Mammary epithelial cell (primary cell): ENCODE measurements at places on chromosomes 3 and 15.

DNA sequence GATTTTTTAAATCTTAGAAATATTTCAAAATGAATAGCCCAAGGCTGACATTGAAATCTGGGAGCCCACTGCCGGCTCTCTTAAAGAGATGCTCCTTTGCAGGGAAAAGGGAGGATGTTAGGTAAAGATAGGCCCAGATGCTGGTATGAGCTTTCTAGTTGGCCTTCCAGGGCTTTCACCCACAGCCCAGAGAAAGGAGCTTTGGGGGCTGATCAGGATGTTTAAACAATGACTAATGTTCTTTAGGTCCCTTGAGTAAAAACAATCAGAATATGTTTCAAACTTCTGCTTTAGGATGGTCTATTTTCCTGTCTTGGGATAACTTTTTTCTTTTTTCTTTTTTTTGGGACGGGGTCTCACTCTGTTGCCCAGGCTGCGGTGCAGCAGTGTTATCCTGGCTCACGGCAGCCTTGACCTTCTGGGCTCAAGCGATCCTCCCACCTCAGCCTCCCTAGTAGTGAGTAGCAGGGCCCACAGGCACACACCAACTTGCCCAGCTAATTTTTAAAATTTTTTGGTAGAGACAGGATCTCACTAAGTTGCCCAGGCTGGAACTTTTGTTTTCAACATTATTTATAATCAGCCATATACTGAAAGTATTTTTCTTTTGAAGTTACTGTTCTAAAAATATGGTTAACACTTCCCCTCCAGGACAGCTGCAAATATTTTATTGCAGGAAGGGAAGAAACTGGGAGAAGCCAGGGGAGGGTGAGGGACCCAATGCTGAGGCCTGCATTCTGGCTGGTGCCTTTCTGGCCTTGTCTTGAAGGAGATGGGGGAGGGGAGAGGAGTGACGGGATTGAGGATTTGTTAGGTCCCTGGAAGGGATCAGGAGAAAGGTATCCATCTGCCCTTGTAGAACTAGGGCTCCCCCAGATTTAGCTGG, 70.1 kb downstream of the TRAK1 start:
- no peak for DNase-seq

- no peak for DNase-seq
These were observed 63.9 kb downstream of the CRTC3 start for GRCh38 chr15:90593499-90594158.

GRCh38 chr3:188889054-188889491, 282.7 kb upstream of the TPRG1 start:
- no peak for DNase-seq

GRCh38 chr3:57080171-57080570, 19.7 kb downstream of the SPATA12 start:
- DNase-seq: no peak

DNA sequence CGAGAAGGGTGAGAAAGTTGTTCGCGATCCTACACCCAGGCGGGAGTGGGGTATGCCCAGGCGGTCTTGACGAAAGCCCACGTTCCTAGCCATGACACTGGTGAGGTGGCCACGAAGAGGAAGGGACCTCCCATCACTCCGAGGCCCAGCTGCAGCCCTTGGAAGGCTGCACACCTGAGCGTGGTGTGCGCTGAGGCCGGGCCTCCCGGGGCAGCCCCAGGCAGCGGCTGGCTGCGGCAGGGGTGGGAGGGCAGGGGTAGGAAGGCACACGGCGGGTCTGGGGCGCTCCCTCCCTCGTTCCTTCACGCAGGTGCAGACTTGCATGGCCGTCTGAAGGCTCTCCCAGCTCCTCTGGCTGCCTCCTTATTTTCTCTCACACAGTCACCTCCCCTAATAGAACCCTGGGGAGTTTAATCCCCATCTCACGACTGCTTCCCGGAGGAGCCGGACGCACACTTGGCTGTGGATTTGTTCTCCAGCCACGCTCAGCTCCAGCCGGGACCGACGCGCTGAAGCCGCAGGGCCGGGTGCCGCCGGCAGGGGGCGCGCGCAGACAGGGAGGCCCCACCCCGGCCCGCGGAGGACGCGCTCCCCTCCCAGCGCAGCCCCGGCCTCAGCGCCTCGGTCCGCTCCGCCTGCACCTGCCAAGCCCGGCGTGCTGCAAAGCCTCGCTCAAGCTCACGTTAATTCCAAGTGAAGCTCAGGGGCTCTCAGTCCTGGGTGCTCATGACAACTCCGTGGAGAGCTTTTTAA, 37.8 kb upstream of the MUC4 start:
- DNase-seq: no peak

DNA sequence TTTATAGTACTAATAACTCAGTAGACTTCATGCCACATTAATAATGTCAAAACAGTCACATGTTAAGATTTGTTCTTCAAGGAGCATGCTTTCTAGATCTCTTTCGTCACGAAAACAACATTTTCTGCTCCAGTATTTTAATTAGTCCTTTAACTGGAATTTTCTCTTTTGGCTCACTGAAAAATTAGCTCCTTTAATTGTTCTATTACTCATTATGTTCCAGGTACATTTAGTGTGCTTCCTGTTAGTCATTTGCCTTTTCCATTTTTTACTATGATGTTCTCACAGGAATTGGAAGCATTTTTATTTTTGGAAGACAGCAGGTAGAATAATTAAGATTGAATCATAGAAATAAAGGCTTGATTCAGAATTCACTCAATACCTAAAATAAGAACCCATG, 111.2 kb downstream of the SLC9A9 start:
- DNase-seq: peak; percentile 52

- DNase-seq: peak; percentile 4
These were observed 532.9 kb upstream of the IL12A start for GRCh38 chr3:159455741-159456181.

GRCh38 chr3:105360003-105360402, 6.7 kb upstream of the ALCAM start:
- DNase-seq: no peak

DNA sequence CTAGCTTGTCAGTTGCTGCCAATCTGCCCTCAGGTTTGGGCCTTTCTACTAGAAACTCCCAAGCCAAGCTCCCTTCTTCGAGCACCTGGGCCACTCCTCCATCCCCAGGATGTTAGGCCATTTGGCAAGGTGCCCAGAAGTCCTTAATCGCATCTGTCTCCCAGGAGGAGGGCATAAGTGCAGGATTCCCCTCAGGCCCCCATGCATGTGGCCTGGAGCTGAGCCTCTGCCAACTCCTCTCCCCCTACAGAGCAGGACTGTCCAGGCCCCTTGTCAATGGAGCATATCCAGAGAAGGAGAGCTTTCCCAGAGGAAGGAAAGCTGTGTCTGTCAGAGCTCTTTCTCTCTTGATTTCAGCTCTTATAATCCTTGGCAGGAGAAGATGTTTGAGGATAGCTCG, 182.6 kb upstream of the ROPN1 start:
- DNase-seq: no peak

DNA sequence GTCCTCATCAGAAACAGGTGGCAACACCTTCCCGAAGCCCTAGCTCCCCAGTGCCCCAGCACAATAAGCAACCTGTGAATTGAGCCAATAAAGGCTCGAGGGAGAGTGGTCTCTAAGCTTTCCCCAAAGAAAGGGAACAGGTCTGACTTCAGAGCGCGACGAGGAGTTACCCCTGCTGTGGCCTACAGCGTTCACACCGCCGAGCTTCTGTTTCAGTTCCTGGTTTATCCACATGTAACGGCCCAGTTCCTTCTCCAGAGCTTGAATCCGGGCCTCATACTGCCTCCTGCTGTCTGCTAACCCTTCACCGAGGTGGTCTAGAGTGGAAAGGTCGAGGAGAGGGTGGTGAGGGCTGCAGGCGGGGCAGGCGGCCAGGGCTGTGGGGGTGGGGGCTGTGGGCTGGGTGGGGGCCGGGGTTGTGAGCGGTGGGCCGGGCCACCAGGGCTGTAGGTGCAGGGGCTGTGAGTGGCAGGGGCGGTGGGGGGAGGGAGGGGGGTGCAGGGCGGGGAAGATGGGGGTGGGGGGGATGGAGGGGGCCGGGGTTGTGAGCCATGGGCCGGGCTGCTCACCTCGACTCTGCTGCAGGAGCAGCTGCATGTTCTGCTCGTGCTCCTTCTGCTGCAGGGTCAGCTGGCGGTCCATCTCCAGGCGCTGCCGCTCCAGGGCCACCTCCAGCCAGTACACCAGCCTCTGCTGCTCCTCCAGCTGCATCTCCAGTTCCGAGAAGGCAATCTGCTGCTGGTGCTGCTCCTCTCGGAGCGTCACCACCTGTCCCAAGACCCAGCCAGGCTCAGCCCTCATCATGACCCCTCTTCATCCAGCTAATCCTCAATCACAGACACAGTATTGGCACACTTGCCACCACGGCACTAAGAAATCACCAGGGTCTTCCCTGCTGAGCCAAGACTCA, 26.2 kb downstream of the KIF7 start:
- DNase-seq: no peak

DNA sequence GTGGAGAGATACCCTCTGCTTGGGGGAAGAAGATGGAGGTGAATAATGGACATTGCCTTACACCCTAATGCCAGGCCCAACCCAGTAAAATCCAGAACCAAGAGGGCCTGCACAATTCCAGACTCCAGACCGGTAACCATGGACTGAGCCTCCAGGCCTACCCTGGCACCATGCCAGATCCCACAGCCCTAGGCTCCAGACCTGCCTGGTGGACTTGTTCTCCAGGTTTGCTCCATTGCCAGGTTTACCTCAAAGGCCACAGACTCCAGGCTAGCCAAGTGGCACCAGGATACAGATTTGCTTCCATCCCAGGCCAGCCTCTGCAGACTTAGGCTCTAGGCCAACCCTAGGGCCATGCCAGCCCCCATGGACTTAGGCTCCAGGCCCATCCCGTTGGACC, 14.0 kb downstream of the PLCH1 start:
- DNase-seq: no peak

DNA sequence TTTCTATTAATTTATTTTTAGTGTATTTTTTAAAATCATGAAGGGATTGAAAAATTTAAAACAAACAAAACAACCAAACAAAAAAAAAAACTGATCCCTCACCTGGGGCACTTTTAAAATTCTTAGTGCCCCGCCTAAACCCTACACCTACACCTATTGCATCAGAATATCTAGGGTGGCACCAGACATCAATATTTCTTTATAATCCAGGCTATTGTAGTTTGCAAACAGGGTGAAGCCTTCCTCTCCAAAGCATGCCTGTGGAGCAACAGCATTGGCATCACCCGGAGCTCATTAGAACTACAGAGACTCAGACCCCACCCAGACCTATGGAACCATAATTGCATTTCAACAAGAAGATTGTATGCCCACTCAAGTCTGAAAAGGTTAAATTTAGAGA, 54.9 kb upstream of the ACP3 start:
- no peak for DNase-seq

GRCh38 chr15:65738649-65739048, 53.4 kb downstream of the DENND4A start:
- no peak for DNase-seq

- DNase-seq: no peak
These were observed 725.3 kb upstream of the CFAP20DC start for GRCh38 chr3:59775106-59775505.

GRCh38 chr3:6781092-6781491, 79.8 kb upstream of the GRM7 start:
- no peak for DNase-seq

DNA sequence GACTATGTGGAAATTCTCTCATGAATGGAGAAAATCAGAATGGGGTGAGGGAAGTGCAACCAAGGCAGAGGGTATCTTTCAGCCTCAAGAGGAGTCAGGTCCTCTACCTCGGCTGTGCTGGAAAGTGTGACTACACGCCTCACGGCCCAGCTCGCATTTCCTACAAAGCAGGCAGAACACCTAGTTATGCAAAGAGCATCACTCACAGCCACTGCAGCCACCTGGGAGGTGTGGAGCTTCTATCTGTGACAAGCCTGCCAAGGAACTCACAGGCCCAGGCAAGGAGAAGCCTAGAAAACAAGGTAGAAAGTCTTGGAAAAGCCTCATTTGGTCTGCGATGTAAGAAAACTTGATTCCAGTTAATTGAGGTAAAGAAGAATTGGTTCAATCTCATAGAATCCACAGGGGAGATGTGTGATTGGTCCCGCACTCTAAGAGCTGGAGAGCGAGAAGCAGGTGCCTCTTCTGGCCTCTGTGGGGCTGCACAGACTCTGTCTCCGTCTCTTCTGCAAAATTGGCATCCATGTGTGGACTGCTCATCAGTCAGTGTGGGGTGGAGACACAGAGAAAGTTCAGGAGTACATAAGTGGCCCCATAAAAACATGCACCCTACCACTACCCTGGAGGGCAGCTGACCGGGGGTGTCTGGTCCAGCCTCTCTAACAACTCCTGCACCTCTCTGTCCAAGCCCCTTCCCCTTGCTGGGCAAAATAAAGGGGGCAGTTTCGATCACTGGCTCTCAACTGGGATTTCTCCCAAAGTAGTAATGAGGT, 76.8 kb downstream of the TAMM41 start:
- peak; percentile 12 for DNase-seq

GRCh38 chr15:52495125-52495524, 33.6 kb downstream of the MYO5A start:
- no peak for DNase-seq

DNA sequence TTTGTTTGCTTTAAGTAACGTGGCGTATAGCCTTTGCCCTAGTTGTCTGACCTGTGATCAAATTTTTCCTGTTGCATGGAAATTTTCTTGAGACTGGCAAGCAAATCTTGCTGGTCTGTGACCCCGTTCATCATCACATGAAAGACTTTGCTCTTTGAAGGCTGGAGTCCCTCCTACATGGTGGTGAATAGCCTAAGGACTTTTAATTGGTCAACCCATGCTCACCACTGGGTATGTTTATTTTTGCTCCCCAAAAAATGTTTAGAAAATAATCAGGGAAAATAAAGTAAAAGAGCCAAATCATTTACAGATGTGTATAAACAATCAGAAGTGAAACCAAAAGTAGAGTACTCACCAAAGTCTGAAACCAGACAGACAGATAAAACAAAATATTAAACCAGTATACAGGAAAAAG, 1075.3 kb upstream of the ALCAM start:
- no peak for DNase-seq

DNA sequence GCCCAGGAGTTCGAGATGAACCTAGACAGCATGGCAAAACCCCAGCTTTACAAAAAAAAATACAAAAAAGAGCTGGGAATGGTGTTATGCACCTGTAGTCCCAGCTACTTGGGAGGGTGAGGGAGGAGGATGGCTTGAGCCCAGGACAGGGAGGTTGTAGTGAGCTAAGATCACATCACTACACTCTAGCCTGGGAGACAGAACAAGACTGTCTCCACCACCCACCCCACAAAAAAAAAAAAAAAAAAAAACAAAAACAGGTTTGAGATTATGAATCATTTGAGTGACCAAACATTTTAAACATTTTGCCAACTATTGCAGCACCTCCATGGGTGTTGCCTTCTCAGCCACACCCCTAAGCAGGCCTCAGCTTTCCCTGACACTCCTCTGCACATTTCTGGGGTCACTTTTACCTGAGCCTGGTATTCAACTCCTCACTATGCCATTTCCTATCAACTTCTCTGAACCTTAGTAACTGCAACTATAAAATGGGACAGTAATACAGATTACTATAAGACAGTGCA, 41.8 kb downstream of the IL5RA start:
- no peak for DNase-seq

DNA sequence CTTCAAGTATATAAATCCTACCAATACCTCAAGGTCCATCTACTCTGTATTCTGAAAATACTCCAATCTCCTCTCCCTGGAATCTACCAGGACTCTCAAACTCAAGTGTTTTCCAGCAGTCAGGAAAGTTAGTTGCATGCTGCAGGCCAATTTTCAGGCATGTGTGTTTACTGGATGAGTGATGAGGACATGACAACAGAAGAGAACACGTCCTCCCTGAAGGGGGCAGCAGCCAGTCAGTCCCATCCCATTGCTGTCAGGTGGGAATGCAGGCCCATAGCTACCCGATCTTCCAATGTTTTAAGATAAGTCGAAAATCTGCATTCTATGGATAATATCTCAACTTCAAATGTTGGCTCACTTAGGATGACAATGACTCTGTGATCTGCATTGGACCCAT, 496.2 kb downstream of the FHIT start:
- DNase-seq: no peak
